ENCODE measurements at places on chromosomes 2 and 18.

DNA sequence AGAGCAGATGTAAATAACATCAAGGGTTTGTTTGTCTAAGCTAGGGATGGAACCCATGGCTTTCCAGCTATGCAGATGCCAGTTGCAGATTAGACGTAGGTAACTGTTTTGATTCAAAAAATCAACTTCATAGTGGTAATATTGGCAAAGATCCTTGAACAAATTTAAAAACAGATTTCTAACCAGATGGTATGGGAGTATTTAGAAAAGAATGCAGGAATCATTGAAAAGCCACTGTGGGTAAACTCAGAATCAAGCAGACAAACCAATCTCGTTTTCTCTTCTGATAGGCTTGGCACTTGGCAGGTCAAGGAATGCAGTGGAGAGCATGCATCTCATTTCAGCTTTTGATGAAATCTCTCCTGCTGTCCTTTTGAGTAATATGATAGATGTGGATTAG, 377.5 kb downstream of the CLIP4 start:
- no peak for DNase-seq

- no peak for DNase-seq
These were observed 1.2 kb upstream of the ME2 start for GRCh38 chr18:50877545-50878265.

DNA sequence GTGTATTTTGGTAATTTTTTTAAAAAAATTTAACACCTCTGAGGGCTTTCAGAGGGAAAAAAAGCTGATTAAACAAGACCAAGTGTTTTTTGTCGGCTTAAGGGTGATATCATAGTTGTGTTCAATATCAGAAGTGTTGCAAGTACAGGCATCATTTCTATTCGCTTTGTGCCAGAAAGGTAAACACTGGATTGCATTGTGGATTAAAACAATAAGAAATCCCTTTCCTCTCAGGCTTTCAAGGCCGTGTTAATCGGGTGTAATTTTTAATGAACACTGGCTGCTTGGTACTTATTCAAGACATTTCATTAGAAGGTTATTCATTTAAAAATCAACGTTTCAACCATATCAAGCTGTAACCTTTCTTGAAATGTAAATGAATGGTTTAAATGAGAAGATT, 18.3 kb downstream of the FIGN start:
- DNase-seq = no peak

GRCh38 chr18:25553631-25554263, 201.8 kb upstream of the ZNF521 start:
- no peak for DNase-seq

GRCh38 chr2:96957244-96957643, 29.1 kb downstream of the FAM178B start:
- no peak for DNase-seq

- peak; percentile 85 for DNase-seq
These were observed at the start of gene ADI1 for GRCh38 chr2:3519255-3520205. ADI1 (minus strand) TSS chr2:3519531; CDS start chr2:3519487, 44 bp downstream.
